ENCODE measurements at places on chromosomes 12 and 14.

- DNase-seq: no peak
These were observed 282.8 kb downstream of the CEP128 start for GRCh38 chr14:80658733-80659132.

DNA sequence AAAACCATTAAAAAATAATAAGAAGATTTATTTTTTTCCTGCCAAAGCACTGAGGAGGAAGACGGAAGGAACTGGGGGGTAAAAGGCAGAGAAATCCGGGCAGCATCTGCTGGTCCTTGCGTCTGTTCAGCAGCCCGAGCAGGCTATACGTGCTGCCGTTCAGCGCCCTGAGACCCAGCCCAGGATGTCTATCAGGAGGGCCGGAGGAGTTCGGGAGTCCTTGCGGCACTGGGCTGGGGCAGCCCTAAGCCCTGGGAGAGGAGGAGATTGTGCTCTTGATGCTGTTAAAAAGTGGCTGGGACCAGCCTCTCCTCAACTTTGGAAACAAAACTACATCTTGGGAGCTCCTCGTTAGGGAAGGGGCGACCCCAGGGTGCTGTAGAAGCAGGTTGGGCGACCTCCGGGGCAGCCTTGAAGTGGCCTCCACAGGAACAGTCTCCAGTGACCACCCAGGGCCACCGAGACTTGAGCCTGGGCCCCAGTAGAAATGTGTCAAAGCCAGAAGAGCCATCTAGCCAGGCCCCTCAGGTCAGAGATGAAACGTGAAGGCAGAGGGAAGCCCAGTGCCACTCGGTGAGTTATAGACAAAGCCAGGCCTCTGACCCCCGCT is 14.3 kb downstream of the PGF start:
- no peak for DNase-seq

DNA sequence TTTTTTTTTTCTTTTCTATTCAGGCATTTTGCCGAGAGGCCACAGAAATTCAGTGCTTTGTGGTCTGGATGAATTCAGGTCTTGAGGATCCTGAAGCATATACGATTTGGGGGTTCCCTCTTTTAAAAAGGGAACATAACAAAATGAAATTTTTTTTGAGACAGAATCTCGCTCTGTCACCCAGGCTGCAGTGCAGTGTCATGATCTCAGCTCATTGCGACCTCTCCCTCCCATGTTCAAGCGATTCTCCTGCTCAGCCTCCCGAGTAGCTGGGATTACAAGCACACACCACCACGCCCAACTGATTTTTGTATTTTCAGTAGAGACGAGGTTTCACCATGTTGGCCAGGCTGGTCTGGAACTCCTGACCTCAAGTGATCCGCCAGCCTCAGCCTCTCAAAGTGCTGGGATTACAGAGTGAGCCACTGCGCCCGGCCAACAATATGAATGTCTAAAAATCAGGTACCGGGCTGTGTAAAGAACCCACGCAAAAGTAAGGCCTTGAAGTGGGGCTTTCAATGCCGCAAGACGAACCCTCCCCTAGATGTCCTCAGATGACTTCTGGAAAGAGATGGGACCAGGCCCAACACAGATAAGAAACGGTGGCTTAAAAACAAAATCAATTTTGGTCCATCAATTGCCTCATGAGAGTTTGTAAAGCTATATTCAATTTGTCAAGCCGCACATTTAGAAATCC is 30.0 kb downstream of the TESC start:
- no peak for DNase-seq

- no peak for DNase-seq
These were observed 74.4 kb upstream of the FBRSL1 start for GRCh38 chr12:132415327-132416120.

GRCh38 chr12:116136340-116136739 is 141.2 kb downstream of the MED13L start:
- DNase-seq: no peak

GRCh38 chr12:56021889-56022497 is 1.1 kb downstream of the IKZF4 start:
- no peak for DNase-seq

DNA sequence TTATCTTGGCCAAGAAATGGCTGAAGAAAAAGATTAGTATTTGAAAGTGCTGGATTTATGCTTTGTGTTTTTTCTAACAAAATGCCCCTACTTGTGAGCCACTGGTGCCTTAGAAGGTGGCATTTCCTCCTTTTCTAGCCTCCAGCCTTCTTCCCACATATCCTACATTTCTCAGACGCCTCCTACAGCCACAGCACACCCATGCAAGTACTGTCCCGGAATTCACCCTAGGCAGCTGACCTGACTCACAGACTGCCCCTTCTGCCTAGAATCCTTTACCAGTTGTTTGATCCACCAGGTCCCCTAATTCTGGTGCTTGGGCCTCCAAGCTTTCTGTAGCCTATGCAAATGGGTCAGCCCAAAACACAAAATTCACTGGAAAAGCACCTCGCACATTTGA is 166.0 kb downstream of the FOXN3 start:
- no peak for DNase-seq

GRCh38 chr14:37592482-37593408 is 2.3 kb downstream of the FOXA1 start:
- DNase-seq: no peak

DNA sequence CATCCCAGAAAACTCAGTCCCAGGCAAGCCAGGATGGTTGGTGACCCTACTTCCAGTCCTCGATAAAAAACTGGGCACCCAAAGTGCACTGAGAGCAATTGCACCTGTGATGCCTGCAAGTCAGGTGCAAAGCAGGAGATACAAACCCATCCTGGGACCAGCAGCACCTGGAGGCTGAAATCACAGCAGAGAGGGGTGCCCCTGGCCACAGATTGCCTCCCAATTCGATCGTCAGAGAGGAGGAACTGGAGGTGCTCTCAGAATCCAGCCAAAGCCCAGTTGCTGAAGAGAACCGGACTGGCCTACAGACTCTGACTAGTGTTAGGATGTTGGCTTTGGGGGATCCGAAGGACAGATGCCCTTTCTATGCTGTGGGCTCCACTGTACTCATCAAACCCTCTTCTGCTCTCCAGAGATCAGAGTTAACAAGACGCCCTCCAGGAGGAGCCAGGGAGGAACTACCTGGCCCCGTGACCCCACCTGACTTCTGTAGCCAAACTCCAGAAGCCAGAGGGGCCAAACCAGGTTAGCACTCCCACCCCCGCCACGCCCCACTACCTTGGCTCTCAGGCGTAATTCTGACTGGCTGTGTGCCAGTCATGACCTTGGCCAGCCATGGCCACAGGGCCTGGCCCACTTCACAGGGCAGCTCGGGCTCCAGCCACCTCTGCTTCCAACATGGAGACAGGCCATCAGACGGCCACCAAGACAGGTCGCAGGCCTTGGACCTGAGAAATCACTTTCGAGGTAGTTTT is 284.5 kb upstream of the RTL1 start:
- DNase-seq: no peak

GRCh38 chr12:131803961-131804521 is 24.2 kb upstream of the MMP17 start:
- DNase-seq: no peak
